GM04503 (cell line): ENCODE measurements at places on chromosomes 2 and 18.

DNA sequence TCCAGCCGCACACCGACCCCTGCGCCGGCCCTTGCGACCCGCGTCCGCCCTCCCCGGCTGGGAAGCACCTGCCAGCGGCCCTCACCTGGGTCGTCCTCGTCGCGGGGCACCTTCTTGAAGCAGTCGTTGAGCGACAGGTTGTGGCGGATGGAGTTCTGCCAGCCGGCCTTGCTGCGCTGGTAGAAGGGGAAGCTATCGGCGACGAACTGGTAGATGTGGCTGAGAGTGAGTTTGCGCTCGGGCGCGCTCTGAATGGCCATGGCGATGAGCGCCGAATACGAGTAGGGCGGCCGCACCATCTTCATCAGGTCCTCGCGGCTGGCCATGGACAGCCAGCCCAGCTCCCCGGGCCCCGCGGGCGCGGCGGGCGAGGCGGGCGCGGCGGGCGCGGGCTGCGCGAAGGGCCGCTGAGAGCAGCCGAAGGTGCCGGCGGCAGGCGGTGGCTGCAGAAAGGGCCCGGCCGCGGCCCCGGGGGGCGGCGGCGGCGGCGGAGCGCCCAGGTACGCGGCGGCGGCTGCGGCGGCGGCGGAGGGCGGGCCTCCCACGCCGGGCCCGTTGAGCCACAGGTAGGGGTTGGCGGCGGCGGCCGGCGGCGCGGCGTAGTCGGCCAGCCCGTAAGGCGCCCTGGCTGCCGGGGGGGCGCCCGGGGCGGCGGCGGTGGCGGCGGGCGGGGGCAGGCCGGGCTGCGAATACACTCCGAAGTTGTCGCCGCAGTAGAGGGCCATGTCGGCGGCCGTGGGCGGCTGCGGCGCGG, 505 bp downstream of the FOXI3 start:
- DNase-seq, result no peak

GRCh38 chr2:141515931-141516330, 614.9 kb downstream of the LRP1B start:
- DNase-seq, result no peak

GRCh38 chr2:221629468-221629867, 57.4 kb upstream of the EPHA4 start:
- peak; percentile 65 for DNase-seq

DNA sequence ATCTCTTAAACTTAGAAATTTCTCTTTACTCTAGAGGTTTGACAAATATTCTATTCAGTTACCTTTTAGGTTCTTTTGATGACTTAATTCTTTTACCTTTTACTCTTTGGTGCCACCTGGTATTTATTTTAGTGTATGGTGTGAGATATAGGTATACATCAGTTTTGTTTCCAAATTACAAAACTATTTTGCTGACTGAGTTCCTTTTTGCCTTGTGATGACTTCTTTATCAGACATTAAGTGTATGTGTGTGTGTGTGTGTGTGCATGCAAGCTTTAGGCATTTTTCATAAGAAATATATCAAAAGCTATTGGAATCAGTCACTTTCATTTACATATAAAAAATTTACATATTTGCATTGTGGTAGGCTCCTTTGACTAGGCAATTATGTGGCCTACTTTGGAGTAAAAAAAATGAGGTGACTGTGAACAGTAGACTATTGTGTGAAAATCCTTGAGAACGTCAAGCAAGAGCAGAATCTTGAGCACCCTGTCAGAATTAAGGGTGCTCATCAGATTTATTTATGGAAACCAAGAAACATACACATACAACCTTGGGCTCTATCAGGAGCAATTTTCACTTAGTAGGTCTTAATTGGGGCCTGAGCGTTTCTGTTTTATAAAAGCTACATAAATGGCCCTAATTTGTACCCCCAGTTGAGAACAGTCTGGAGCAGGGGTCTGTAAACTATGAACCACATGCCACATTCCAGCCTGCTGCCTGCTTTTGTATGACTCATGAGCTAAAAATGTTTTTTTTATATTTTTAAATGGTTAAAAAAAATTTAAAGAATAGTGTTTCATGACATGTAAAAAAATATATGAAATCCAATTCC, 415.9 kb downstream of the SLC4A3 start:
- DNase-seq, result no peak

DNA sequence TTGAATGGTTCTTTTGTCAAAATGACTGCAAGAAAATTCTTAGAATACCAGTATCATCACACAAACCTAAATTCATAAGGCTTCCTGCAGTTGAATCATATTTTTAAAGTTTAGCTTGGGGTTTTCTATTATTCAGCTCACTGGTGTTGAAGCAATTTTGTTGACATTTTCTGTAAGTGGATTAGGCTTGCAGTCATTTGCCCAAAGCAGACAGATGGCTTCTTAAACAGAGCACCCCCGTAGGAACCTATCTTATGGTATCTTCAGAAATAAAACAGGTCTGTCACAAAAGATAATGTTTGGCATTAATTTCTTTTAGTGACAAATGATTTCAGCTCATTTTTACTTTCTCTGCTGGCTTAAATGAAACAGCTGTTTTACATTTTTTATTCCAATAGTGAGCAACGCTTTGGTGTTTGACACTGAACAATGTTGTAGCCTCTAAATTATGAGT, 331.1 kb downstream of the PLCL1 start:
- no peak for DNase-seq

DNA sequence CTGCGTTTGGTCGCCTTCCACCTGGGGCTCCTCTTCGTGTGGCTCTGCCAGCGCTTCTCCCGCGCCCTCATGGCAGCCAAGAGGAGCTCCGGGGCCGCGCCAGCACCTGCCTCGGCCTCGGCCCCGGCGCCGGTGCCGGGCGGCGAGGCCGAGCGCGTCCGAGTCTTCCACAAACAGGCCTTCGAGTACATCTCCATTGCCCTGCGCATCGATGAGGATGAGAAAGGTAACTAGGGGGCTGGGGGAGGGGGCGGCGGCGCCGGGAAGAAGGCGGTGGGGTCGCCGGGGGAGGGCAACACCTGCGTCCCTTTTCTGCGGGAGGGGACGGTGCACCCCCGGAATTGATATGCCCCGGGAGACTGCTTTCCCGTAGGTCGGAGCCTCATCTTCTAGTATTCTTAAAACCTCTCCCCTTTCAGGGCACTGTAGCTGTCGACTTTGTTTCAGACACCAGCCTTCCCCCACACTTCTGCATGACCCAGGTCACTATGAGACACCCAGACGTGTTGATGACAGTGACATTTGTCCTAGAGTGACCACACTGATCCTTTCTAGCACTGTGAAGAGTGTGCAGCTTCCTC, 755 bp downstream of the SPAST start:
- no peak for DNase-seq

- no peak for DNase-seq
These were observed 91.2 kb upstream of the SESTD1 start for GRCh38 chr2:179355881-179356280.

DNA sequence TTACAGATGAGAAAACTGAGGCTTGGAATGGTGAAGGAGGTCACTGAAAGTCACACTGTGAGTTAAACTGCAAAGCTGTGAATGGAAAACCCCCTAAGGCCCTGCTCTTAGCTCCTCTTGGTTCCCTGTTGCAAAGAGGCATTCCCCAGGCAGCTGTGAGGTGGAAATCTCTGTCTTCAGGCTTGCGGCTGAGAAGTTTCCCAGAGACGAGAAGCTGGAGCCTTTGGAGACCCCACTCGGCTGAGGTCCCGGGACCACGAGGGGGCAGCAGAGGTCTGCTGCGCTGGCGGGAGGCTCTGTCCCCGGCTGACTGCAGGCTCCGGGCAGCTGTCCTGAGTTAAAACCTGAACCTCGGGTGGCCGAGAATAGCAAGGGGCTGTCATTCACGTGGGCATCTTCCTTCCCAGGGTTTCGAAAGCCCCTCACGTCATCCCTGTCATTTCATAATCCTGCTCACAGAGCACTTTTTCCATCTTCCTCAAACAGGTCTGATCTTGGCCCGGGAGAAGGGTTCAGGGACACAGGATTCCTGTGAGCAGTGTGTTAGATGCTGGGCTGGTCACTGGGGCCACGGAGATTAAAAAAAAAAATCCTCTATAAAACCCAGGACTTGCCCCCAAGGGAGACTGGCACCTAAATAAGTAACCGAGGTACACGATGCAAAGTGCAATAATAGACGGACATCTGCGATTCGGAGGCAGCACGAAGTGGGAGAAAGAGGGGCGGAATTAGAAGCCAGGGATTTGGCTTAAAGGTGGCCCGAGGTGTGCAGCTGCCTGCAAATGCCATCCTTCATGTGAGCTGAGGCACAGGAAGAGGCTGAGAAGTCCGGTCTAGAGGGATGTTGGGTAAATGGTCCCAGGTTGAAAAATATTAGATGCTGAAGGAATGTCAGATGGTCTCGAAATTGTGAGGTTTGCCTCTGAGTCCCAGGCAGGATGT, 24.6 kb upstream of the ATOH8 start:
- DNase-seq, result no peak

DNA sequence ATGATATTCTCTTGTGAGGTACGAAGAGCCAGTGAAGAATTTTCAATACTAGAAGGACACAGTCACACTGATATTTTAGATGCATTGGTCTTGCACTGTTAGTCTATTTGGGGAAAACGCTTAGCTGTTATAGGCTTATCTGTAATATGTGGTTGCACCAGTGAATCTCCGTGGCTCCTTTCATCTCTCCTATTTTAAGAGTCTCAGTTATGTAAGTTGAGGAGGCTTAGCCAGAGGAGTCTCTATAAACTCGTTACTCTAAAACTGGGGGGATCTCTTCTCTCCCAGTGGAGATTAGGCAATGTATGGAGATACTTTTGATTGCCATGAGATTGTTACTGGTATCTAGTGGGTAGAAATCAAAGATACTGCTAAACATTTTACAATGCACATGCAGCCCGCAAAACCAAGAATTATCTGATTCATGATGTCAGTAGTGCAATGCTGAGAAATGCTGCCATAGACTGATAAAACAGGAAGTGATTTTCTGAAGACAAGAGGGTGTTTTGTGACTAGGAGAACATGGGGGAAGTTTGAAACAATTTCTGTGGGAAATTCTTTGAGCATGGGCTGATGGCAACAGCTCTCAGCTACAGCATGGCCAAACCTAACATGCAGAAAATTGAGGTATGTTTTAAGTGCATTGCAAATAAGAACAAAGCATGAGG, 339.1 kb downstream of the SOX11 start:
- no peak for DNase-seq

- no peak for DNase-seq
These were observed 48.3 kb downstream of the ZFP36L2 start for GRCh38 chr2:43178055-43178598.

DNA sequence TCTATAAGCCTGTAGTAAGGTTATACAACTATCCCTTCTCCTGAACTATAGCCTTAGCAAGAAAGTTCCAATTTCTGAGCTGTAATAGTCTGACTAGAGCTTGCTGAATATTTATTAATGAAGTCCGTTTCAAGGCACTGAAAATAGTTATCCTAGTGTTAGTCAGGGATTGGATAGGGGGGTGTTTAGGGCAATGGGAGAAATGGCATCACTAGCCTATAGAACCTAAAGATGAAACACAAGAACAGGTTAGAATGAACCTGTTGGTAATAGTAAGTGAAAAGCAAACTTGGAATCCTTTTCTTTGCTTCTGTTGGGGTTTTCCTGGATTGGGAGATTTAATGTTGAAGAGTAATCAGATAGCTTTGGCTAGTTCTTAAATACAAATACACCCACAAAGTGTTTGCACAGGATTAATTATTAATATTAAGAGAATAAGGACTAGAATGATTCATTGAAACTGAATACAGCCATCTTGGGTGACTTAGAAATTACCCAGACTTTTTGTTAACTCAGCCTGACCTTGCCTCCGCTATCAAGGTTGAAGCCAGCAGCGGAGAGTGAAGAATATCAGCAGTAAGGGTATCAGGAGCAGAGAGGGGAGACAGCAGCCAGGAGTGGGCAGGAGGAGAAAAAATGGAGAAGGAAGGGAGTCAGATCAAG, 14.4 kb downstream of the CCNT2 start:
- DNase-seq, result no peak

- DNase-seq, result no peak
These were observed 196.5 kb downstream of the LRATD1 start for GRCh38 chr2:14828968-14829367.

GRCh38 chr2:204718607-204719006, 173.3 kb downstream of the PARD3B start:
- no peak for DNase-seq

GRCh38 chr2:190553254-190553653, 18.7 kb upstream of the NEMP2 start:
- no peak for DNase-seq

GRCh38 chr2:151947813-151948165, 119.6 kb upstream of the ARL5A start:
- no peak for DNase-seq

GRCh38 chr2:222424729-222425671, 657 bp downstream of the SGPP2 start:
- no peak for DNase-seq

- no peak for DNase-seq
These were observed 22.7 kb upstream of the ZBTB14 start for GRCh38 chr18:5318061-5318700.

DNA sequence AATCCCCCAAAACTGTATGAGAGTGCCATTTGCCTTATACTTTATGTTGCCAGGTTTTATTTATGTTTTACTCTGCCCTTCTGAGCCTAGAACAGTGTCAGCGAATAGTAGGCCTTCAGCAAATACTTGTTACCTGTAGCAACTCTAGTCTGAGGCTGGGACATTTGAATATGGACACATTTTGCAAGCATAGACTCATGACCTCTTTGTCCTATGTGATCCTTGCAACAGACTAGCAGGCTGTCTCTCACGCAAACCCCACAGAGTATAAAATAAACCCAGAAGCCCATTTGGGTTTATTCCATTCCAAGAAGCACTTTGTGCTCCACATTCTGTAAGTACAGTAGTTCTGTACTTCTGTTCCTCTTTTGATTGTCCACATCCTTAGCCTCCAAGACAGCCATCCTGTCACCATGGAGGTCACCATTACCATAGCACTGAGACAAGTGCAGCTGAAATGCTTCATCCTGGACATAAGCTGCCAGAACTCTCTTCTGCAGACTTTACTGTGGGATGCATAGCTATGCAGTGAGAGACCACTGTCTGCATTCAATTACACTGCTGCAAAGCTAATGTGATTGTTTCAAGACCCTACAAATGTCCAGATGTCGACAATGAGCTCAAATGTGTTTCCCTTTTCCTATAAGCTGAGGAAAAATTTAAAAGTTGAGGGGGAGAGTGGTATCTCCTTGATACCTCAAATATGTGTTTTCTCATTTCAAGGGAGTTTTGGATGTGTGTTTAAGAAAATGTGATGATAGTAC, 425.7 kb downstream of the PID1 start:
- no peak for DNase-seq

- DNase-seq, result no peak
These were observed 29.3 kb upstream of the FOXI3 start for GRCh38 chr2:88481691-88482336.

- no peak for DNase-seq
These were observed 537.7 kb downstream of the TNS1 start for GRCh38 chr2:217465100-217465499.

DNA sequence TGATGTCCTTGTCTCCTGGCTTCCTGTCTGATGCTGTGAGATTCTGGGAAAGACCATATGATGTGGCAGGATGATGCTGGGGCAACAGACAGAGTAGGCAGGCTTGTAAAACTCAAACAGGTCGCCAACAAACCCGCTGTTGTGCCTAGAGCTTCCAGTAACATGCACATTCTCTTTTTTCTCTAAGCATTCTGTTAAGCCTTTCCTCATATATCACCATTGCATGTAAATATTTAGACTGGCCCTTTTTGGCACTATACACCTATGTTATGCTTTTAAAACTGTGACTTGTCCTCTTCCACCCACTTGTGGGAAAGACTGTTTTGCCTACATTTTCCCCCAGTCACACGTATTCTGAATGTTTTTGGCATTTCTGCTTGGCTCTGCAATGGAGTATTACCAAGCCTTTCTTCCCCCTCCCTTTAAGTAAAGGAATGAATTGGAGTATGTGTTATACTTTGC, 250.4 kb upstream of the TANK start:
- DNase-seq, result no peak
